ENCODE measurements at places on chromosomes 6 and 20.

- DNase-seq: no peak
Observed at GRCh38 chr20:56943946-56944945, 315.1 kb downstream of the TFAP2C start.

GRCh38 chr6:30325873-30326525 is 728 bp upstream of the TRIM39 start:
- DNase-seq: peak; percentile 7

DNA sequence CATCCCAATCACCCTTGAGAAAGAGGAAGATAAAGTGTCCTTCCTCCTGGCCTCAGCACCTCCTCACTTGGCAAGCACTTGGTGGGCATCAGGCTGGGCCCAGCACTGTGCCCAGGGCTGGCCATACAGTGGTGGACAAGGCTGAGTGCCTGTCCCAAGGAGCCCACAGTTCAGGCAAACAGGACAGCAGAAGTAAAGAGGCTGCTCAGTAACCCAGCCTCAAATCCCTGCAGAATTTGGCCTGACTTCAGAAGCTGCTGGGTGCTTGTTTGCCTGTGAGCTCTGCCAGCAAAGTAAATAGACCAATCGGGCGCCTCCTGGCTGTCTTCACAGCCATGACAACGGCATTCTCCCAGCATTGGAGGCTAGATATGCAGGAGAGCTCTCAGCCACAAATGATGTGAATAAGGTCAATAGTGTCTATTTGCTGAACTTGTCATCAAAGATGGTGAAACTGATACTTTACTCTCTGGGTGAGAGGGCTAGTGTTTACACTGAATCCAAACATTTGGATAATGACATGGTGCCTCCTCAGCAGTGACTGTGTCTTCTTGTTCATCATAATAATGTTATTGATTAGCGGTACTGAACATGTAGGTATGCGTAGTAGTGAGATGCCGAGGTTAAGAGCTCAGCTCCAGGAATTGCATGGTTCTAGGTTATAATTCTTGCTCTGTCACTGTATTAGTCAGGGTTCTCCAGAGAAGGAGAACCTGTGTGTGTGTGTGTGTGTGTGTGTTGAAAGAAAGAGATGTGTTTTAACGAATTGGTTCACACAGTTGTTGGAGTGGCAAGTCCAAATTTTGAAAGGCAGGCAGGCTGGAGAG is 36.9 kb upstream of the FANCE start:
- DNase-seq: no peak

DNA sequence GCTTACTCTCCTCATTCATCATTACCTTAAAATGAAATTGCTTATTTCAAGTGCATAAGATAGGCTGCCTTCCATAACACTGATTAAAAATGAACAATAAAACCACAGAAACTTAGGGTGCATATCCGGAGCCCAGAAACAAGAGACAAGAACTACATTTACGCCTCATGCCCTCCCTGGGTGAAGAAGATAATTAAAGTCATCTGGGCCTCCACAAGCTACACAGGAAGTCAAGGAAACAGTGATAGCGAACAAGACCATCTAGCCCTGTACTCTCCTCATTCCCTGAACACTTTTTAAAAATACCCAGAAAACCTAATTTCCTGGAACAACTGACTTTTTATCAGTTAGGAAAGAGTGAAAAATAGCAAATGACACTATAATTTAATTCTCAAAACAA is 6.3 kb downstream of the SOD2 start:
- no peak for DNase-seq

GRCh38 chr6:7725412-7725811 is 487 bp upstream of the BMP6 start:
- no peak for DNase-seq

- DNase-seq: no peak
Observed at GRCh38 chr20:5172167-5172601, 45.4 kb downstream of the CDS2 start.

- DNase-seq: no peak
Observed at GRCh38 chr6:119347466-119348095, 2.0 kb downstream of the MAN1A1 start.

GRCh38 chr6:2989332-2990247 is 10.1 kb upstream of the NQO2 start:
- DNase-seq: peak; percentile 24

DNA sequence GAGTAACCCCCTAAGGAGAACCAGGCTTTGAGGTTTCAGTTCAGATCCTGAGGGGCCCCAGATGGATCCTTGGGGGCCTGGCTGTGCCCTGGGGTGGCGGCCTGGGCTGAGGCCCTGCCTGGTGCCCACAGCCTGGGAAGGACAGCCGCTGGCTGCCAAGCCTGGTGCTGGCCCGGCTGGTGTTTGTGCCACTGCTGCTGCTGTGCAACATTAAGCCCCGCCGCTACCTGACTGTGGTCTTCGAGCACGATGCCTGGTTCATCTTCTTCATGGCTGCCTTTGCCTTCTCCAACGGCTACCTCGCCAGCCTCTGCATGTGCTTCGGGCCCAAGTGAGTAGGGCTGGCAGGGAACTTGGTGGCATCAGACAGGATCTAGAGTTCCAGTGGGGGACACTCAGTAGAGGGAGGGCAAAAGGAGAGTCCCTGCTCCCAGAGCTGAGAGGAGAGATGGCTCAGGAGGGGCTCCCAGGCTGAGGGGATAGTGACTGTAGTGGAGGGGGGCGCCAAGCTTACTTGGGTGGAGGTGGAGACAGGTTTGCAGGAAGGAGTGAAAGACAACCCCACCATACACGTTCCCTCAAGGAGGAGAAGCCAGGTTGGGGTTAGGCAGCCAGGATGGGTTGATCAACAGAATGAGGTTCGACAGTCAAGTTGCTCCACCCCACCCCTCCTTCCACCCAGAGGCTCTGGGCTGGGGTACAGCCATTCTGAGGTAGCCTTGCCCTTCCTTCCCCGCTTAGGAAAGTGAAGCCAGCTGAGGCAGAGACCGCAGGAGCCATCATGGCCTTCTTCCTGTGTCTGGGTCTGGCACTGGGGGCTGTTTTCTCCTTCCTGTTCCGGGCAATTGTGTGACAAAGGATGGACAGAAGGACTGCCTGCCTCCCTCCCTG is 9.5 kb downstream of the SLC29A1 start:
- DNase-seq: no peak

DNA sequence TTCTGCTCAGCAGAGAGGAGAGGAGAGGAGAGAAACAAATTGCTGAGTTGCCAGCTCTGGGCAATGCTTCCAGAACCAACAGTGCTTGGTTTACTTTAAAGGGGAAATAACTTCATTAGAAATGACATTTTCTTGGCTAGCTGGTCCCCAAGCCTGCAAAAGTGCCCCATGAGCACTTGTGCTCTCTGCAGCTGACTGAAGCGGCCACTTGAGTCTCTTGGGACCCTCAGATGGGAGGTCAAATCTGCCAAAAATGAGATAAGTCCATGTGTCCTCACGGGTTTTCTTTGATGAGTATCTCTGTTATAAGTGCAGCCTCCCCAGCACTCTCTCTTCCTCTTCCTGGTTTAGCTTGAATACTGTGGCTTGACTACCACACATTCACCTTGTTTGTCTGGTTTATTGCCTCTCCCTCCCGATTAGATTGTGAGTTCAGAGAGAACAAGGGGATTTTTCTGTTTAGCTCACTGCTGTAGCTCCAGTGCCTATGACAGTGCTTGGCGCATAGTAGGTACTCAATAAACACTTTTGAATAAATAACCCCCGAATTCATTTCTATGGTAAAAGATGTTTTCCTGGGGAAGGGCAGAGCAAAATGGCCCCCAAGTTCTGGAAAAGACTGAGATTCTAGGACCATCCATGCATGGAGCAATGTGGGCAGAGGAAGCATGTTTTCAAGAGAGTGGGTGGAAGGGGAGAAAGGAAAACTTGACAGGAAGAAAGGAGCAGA is 7.0 kb upstream of the RIN2 start:
- DNase-seq: no peak

- DNase-seq: no peak
Observed at GRCh38 chr6:47483853-47484546, 6.4 kb downstream of the CD2AP start.

DNA sequence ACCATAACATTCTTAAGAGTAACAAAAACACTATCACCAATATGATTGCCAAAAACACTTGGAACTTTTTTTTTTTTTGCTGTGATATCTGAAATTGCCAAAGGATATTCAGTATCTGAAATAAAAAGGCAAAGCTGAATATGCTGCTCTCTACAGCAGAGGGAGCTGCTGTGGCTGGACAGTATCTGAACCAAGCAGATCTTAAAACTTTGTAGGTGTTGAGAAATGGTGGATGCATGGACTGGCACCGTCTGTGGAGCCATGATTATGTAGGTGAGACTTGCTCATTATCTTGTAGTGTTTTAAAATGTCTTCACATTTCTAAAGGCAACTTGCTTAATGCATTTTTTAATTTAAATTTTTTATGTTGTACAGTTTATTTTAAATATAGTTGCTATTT is 9.2 kb downstream of the PDCD2 start:
- DNase-seq: no peak

DNA sequence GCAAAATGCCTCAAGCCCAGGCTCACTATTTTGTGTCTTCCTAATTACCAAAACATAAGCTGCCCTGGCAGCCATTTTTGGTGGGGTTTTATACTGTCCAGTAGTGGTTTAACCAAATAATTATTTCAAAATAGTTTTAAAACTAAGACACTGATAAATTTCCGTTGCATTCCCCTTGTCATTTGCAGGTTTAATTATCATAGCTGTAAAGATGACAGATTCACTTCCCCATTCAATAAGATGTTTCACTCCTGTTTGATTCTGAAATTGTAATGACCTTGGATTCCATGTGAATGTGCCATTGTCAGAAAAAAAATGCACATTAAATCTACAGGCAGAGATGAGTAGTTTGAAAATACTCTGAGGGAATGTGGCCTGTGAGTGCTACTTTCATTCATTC is 172.0 kb downstream of the COL9A1 start:
- no peak for DNase-seq

DNA sequence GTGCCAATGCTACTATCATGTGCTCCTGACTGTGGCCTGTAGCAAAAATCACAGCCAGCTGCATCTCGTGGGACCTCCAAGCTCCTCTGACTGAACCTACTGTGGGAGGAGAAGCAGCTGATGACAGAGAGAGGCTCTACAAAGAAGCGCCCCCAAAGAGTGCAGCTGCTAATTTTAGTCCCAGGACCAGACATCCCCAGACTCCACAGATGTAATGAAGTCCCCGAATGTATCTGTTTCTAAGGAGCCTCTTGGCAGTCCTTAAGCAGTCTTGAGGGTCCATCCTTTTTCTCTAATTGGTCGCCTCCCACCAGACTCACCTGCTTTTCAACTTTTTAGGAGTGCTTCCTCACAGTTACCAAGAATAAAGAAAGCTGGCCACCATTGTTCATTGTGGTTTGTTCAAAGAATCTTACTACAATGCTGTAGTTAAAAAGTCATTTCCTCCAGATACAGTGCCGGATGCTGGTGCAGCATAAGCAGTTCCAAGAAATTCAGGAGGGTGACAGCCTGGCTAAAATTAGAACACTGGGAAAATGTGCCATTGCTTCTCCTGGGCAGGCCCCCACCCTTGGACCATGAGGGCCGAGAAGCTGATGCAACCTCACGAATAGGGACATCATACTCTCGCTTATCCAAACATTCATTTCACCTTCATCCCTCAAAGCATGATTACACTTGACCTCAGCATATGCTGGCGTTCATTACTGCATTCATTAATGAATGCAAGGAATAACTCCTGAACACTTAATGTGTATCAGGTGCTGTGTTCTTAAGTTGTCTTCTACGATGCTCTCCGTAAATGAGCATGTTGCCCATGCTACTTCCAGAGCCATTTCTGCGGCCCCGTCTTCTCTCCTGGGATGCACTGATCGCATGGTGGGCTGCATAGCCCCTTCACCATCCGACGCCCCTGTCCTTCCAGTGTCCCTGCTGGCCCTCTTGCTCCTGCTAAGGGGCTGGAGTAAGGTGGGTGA is 66.4 kb downstream of the LY86 start:
- no peak for DNase-seq
